ENCODE measurements at places on chromosomes 5 and 9.

- no peak for DNase-seq
Observed at GRCh38 chr5:178699681-178700253, 30.7 kb downstream of the ZNF354A start.

DNA sequence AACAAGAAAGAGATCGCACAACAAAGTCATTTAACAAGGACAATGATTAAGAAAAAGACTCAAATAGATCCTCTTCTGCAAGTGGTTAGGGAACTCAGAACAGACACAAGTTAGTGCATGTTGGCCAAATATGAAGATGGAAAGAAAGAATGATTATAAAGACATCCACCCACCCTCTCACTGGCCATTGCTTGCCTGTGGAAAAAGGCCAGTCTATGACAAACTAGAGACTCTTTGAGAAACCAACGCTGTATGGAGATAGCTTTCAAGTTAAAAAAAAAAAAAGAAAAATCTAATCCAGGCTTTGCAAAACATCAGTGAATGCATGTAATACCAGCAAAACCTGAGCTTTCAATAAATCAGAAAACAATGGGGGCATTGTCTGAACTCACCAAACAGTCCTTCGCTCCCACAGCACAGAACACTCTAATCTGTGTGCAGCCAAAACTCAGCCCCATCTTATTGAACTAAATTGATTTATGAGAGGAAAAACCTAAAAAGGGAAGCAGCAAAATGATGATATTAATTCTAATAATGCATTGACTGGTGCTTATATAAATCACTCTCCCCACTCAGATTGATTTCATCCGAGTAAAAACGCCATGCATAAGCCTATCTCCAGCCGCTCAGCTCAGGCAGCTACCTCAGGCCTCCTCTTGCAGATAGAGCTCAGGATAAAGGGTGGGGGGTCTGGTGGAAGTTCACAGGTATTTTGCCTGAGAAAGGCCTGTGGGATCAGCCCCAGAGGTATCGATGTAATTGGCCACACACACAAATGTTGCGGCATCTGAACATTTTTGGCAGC is 547.1 kb downstream of the CCDC171 start:
- DNase-seq = no peak

DNA sequence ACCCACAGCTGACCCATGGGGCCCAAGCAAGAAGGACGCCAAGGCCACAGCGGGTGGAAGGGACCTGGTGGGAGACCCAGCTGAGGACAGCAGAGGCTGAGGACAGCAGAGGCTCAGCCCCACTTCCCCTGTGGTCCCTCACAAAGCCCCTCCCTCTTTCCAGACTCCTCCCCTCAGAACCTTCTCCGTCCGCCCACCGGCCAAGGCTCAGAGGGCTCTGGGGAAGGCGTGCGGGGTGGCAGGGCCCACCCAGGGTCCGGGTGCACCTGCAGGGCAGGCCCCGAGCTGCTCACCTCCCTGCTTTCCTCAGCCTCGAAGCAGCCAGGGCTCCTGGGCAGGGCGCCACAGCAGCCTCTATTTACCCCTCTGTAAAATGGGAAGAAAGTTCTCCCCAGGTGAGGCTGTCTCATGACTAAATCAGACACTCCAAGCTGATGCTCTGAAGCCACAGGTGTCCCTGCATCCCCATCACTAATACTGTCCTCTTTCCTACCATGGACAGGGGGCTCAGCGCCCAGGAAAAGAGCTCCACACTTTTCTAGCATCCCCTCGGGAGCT is 137.9 kb upstream of the PPP1R26 start:
- no peak for DNase-seq

DNA sequence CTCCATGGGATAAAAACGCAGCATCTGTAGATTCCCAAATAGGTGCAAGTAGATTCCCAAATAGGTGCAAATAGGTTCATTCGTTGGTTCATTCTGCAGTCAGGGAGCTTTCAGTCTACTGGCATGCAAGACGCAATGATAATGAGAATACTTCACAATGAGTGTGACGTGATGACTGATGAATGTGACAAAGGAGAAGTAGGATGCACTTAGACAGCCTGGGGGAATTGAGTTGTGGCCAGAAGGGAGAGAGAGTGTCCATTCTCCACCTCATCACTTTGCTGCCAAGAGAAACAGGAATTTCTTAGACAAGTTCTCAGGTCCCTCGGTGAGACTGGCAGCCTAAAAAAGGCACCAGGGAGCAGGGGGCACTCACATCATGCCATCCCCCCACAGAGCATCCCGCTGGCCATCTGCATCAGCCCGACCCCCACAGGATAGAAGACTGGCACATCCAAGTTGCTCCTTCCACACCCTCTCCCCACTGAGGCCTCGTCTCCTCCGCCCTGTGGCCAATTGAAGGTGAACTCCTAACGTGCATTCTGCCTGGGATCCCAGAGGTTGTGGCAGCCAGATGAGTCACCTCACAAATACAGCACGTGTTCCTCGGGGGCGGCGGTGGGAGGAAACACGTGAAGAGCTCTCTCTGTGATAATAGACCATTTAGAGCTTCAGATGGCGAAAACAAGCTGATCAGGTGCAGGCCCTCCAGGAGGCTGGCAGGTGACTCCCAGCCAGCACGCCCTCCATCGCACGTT is 19.9 kb upstream of the KCNIP1 start:
- DNase-seq = no peak

DNA sequence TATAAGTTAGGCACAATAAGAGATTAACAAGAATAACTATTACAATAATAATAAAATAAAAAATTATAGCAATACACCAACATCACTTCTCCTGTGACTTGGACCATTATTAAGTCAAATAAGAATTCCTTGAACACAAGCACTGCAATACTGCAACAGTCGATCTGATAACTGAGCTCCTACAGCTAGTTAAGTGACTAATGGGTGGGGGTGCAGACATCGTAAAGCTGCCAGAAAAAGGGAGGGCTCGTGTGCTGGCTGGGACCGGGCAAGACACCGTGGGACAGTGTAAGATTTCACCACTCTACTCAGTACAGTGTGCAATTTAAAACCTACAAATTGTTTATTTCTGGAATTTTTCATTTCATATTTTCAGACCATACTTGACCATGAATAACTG is 78.8 kb downstream of the SNX24 start:
- DNase-seq = no peak

- no peak for DNase-seq
Observed at GRCh38 chr5:102792705-102793104, 37.6 kb downstream of the PAM start.

GRCh38 chr5:36870399-36871040 is 6.0 kb upstream of the NIPBL start:
- no peak for DNase-seq

DNA sequence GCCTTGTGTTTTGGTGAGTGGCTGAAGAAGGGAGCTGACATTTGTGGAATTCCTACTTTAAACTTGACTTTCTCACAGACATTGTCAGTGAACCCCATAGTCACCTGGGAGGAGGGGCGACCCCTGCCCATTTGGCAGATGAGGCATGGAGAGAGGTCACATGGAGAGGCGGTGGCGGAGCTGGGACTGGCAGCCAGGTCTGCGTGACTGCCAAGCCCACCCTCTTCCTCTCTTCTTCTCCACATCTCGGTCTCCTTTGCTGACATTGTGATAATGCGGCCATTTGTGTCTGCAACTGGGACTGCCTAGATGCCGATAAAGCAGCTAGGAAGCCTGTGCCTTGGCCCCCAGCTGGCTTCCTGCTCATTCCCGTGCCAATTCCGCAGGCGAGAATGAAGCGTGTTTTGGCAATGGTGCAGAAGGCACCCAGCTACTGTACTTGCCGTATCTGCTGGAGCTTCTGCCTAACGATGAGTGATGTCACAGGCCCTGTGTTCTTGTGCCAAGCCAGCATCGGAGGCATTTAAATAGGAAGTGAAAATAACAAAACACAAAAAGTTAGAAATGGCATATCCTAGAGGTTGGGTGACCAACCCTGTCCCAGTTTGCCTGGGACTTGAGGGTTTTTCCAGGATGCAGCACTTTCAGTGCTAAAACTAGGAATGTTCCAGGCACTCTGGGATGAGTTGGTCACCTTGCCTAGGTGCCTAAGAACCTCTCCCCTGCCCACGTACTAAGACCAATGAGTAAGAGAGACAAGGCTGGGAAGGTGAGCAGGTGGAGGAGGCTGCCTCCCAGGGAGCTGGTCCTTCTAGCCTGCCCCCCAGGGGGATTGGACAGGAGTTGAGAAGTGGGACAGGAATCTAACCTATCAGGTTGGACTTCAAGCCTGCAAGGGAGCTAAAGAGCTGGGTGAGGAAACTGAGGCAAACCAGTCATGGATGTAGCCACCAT is 23.6 kb downstream of the OLFML2A start:
- DNase-seq = no peak

DNA sequence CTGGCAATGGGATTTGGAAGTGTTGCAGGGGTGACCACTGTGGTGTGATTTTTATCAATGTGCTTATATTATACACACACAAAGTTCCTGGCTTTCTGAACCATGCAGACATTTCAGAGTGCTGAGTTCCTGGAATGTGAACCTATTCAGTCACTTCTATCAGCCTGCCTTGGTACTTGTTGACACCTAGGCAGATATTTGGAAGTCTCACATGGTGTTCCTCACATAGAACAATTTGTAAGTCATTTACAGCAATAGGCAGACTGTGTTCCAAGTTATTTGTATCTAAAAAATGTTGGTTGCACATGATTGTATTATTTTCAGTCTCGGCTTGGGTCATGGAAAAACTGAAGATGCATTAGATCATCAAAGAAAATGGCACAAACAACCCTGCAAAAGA is 182.2 kb downstream of the SREK1 start:
- no peak for DNase-seq

GRCh38 chr5:90231688-90232087 is 177.9 kb downstream of the CETN3 start:
- DNase-seq = no peak
